Fibroblast of skin of back (primary cell): ENCODE measurements at places on chromosomes 2 and 18.

DNA sequence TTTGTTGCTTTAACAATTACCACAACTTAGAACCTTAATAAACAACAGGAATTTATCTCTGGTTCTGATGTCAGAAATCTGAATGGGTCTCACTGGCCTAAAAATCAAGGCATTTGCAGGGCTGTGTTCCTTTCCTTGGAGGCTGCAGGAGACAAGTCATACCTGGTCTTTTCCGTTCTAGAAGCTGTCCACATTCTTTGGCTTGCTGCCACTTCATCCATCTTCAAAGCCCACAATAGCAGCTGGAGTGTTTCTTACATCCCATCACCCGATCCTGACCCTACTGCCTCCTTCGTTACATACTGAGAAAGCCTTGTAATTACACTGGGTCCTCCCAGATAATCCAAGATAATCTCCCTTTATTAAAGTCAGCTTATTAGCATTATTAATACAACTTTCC, 18.1 kb downstream of the NETO1 start:
- no peak for DNase-seq

- peak; percentile 73 for DNase-seq
Measured at GRCh38 chr2:12606472-12607000, 110.2 kb upstream of the TRIB2 start.

DNA sequence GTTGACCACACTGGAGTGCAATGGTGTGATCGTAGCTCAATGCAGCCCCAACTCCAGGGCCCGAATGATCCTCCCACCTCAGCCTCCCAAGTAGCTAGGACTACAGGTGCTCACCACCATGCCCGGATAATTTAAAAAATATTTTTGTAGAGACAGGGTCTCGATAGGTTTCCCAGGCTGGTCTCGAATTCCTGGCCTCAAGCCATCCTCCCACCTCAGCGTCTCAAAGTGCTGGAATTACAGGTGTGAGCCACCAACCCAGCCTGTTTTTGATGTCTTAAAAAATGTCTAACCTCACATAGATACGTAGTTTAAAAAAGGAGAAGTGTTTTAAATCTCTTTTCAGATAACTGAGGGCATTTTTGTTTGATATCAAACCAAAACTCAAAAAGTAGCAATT, 37.6 kb downstream of the IMPA2 start:
- DNase-seq = no peak

DNA sequence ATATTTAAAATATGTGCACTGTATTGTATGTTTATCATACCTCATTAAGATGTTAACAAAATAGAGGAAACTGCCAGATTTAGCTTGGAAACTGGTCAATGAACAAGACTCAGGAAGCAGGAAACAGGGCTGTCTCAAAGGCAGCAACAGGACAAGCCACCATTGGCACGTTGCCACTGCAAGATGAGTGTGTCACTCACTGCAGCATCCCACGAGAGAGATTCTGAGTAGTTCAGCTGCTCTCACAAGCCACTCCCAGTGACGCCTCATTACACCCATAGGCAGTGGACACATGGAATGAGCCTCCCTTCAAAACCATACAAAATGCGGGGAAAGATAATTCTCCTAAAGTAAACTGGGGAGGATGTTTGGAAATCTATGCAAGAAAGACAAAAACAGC, 181.9 kb upstream of the DLGAP1 start:
- no peak for DNase-seq

DNA sequence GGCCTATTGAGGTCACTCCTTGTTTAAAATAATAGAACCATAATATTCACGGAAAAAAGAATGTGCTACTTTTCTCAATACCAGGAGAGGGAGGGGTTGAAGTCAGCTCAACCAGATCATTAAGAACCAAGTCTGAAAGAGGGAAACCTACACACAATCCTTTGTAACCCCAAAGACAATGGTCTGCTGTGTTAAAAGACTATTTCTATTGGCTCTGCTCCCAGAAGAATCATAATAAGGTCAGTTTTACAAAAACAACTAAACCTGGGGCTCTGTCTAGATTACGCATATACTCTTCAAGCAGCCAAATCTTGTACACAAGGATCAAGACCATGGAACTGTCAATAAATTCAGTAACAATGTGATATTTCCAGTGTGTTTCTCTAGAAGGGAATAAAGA, 177.2 kb upstream of the CRIM1 start:
- DNase-seq = no peak

DNA sequence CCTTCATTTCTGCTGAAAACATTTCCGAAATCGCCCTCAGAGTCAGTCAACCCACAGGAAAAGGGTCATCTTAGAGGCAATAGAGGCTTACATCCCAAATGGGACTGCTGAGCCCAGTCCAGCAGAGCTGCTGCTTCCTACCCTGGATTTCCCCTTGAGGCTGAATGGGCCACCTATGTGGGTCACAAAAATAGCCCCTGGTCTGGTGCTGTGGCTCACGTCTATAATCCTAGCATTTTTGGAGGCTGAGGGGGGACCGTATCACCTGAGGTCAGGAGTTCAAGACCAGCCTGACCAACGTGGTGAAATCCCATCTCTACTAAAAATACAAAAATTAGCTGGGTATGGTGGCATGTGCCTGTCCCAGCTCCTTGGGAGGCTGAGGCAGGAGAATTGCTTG, 49.3 kb downstream of the ADNP2 start:
- DNase-seq = no peak

DNA sequence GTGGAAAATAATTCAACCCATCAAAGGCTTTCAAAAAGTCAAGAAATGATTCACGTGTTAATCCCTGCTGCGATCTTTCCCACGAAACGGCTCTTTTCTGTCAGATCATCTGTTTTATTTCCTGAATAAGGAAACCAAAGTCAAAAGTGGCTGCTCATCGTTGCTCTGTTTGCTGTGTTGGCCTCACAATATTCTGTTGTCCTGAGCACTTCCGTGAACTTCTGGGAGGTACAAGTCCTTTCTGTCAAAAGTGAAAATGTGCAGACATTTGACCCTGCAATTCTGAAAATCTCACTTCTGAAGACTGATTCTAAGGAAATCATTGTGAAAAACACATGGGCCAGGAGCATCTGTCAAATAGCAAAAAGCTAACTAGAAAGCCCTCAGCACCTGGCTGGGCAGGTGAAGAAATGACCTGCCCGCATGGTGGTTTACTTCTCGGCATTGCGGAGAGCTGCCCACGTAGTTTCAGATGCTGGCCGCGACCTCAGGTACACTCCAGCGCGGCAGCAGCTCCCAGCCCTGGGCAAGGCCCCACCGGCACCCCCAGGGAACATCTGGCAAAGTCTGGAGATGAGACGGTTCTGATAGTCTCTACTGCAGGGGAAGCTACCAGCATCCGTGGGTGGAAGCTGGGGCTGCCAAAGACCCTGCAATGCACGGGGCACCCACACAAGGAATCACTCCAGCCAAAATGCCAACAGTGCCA, 31.9 kb upstream of the GPC1 start:
- no peak for DNase-seq
